ENCODE measurements at places on chromosomes 16 and 17. TPM values are rescaled to one million over a fixed set of nuclear protein-coding genes. Genes with fewer than 3 reads are reported as not detected.

The NRN1L gene
- total RNA-seq, result not detected

The ADAMTS18 gene
- 0.75 TPM for total RNA-seq

The TP53TG3F gene
- not detected for total RNA-seq

The EPN2 gene
- 21.8 TPM for total RNA-seq

The ELAC2 gene
- 46.6 TPM for total RNA-seq

The SPIRE2 gene
- total RNA-seq, result 10.9 TPM

DNA sequence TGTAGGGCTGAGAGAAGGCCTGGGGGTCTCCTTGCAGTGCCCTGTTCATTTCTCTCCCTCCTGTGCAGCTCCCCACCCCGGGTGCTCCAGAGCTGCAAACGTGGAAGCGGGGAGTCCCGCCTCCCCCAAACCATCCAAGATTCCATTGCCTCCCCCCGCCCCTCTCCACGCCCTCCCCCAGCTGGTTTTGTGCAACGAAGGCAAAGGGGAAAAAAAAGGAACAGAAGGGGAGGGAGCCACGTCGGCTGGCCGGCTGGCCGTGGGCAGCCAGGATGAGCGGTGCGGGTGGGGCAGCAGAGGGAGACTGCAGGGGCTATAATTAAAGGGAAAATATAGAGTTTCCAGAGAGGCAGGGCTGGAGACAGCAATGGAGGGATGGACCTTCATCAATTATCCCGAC, 1.7 kb upstream of the COL1A1 start:
- no peak for DNase-seq

DNA sequence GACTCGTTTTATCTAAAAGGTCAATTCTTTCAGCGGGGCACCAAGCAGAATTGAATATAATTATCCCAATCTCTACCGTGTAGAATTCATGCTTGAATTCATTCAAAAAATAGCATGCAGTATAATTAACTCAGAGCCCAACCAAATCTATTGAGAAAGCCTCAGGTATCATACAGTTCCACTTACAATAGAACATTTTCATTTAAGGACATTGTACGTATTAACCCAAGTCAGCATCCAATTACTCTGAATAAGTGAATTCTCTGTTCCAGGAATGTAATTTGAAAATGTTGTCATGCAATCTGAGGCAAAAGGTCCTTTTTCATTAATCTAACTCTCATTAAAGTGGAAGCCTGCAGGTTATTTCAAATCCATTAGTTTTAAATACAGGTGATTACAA, 78.5 kb downstream of the SALL1 start:
- no peak for DNase-seq

DNA sequence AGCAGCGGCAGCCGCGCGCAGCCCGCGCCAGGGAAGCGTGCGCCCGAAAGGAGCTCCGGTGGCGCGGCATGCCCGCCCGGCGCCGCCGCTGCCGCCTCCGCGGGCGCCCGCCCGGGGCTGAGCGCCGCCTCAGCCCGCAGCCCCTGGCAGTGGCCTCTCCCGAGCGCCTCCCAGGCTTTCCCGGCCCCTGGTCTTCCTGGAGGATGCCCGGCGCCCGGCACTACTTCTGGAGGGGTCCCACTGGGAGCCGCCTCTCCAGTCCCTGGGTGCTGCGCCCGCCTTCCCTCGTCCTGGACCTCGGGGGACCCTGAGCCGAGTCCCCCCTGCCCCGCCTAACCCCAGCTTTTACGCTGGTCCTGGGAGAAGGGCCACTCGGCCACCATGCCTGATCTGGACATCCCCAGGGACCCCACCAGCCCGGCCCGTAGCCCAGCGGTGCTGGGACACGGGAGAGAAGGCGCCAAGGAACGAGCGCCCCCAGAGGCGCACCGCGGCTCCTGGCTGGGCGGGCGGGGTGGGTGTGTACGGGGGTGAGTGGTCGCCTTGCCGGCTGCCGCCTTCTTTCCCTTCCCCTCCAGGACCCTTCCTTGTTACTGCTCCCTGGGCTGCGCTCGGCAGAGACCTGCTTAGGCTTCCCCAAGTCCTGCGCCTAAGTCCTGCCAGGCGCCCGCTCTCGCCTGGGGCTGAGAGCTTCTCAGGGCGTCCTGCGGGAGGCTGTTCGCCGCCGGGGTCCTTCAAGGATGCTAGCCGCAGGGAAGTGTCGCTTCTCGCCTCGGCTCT, 704 bp downstream of the ASIC2 start:
- no peak for DNase-seq

Data from thyroid gland (tissue), 4 donors.